ENCODE measurements at places on chromosomes 1 and 21. TPM values are rescaled to one million over a fixed set of nuclear protein-coding genes. Genes with fewer than 3 reads are reported as not detected.
A peak's percentile ranks its signal among the peaks of the same experiment; 100 is the strongest.

DNA sequence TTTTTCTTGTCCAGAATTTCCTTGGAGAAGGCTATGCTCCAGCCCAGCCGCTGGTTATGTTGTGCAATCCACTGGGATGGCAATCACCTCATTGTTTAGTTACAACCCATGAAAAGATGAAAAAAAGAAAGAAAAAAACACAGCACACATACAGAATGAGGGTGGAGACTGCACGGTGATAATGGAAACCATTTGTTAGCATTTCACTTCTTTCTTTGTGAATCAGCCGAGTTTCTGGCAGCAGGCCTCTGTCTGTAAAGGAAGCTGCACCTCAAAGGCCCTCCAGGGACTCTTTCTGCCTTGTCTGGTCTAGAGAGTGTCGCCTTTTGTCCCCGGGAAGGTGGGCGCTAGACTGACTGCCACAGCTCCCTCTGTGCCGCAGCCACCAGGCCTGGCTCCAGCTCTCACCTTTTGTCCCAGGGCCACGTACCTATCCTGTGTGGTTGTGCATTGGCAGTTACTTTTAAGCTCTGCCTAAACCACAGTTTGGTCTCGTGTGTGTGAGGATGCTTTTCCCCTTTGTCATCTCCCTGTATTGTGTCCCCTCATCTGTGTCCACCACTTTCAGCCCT lies 35.6 kb downstream of the NGF start:
- DNase-seq = no peak

- no peak for DNase-seq
Observed at GRCh38 chr1:47725000-47725473, 272.1 kb downstream of the TRABD2B start.

GRCh38 chr1:160888926-160889325 lies 3.9 kb upstream of the ITLN1 start:
- no peak for DNase-seq

GRCh38 chr21:37513383-37513782 lies 146.8 kb downstream of the DYRK1A start:
- DNase-seq = no peak

DNA sequence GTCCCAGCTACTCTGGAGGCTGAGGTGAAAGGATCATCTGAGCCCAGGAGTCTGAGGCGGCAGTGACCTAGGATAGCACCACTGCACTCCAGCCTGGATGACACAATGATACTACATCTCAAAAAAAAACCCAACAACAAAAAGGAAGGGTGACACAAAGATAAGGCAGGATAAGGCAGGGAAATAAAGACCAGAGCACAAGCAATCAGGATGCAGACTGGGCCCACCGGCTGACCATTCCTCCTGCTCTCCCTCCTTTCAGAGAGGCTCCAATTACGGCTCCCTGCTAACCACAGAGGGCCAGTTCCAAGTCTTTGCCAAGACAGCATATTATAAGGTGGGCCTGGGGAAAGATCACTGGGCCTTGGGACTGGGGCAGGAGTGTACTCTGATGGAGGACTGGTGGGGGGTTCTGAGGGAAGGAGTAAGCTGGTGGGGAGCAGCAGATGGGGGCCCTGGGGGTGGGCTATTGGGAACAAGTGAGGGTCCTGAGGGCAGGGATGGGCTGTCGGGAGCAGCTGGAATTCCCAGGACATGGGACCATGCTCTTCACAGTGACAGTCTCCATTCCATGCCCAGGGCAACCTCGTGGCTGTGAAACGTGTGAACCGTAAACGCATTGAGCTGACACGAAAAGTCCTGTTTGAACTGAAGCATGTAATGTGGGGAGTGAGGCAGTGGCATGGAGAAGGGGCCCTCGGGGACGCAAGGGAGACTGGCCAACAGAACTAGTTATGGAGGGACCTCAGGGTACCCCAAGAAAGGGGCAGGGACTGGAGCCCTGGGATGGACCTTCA lies 7.3 kb downstream of the NPR1 start:
- DNase-seq = no peak

GRCh38 chr1:227841096-227841495 lies 25.6 kb downstream of the PRSS38 start:
- DNase-seq = no peak

GRCh38 chr21:42164064-42164789 lies 54.7 kb upstream of the ABCG1 start:
- DNase-seq = peak; percentile 38

GRCh38 chr1:240496941-240497340 lies 115.0 kb downstream of the GREM2 start:
- DNase-seq = no peak

The LCE3D gene
- not detected for total RNA-seq

The VSIG8 gene
- not detected for total RNA-seq

The AQP10 gene
- not detected for total RNA-seq

The CAMTA1 gene
- total RNA-seq = 60.2 TPM

The LRRC38 gene
- total RNA-seq = not detected
